ENCODE measurements at places on chromosomes 6 and 20.
A peak's percentile ranks its signal among the peaks of the same experiment; 100 is the strongest.

GRCh38 chr6:111565326-111566221 lies 40.1 kb downstream of the TRAF3IP2 start:
- DNase-seq: peak; percentile 78

GRCh38 chr20:14761903-14762302 lies 424.5 kb upstream of the FLRT3 start:
- no peak for DNase-seq

DNA sequence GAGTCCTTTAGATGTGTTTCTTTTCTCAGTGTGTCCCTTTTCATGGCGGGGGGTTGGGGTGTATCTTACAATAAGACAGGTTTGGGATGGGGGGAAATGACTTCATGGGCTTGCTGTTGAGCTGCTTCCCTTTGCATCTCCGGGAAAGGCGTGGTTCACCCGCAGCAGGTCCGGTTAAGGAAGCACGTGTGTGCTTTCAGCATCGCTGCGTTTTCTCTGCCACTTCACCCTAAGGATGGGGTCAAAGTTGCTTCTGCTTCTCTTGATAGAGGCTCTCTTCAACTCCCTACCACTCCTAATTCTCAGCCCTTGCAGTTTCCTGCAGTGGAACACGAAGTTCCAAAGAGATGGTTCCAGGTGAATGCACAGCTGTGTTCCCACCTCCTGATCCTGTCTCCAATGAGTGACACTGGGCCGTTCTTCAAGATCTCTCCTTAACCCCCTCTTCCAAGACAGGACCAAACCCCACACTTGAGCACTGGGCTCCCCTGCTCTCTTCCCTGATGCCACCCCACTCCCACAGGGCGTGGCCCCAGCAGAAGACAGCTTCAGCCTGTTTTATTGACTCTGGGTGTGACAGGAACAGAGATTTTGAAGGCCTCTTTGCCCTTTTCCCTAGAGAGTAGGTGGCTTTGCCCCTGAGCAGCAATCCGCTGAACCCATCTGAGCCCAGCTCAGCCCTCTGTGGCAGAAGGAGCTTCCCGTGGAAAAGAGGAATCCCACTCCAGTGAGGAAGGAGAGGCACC lies 85.2 kb downstream of the PLEKHG1 start:
- DNase-seq: no peak

GRCh38 chr6:109009236-109009961 lies 85.2 kb downstream of the SESN1 start:
- peak; percentile 21 for DNase-seq

DNA sequence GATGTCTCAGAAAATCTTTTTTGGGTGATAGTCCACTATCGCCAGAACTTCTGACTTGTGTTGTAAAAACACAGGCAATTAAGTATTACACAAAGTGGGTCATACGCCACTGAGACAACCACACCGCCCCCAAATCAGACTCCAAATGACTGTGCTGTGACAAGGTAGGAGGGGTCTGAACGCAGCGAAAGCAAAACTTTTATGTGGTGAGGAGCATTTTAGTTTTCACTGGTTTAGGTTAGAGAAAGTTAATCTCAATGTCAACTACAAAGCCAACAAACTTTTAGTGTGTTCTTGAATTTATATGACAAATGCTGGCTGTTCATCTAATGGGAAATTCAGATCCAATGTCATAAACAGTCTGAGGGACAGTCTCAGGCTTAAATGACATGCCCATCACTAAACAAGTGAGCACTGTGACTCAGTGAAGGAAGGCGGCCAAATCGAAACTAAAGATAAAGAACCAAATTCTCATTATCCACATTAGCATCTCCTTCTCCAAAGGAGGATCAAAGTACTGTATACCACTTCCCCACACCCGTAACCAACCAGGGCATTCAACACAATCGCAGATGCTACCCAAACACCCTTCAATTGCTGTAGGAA lies 186.7 kb downstream of the GJA10 start:
- no peak for DNase-seq

DNA sequence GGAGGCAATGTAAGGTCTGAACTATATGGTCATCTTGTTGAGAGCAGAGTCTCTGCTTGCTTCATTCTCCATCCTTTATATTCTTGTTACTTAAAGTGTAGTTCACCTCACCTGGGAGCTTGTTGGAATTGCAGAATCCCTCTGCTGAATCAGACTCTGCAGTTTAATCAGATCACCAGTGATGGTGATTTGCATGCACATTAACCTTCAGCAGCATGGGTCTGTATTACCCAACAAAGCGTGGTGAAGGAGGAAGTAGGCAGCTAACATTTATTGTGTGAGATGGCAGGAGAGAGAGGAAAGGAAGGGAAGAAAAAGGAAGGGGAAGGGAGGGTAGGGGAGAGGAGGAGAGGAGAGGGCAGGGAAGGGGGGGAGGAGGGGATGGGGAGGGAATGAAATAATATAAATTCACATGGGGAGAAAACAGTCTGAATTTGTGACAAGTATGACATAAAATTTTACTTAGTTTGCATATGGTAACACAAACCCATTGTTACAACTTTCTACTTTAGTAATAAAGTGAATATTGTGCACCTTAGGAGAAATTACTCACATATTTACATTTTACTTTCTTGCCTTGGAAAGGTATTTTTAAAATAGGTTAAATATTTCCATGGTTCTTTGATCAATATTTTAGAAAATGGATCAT lies 740.7 kb downstream of the DHX35 start:
- no peak for DNase-seq

Data from SHP77 treated with DMSO at 0.1 percent for 48 hours (cell line).